ENCODE measurements at places on chromosomes 3 and 15.

DNA sequence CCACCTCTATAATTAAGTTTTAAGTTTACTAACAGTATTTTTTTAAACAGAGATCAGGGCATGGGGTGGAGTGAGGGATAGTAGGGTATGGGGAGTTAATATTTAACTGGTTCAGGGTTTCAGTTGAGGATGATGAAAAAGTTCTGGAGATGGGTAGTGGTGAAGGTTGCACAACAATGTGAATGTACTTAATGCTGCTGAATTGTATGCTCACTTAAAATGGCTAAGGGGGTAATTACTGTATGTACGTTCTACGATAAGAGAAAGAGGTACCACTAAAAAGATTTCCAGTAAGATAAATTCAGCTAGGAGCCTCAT is 101.4 kb downstream of the TNIK start:
- no peak for DNase-seq

GRCh38 chr3:141087076-141087777 is 36.1 kb downstream of the SPSB4 start:
- no peak for DNase-seq

GRCh38 chr15:53247041-53247708 is 457.0 kb upstream of the ONECUT1 start:
- no peak for DNase-seq

DNA sequence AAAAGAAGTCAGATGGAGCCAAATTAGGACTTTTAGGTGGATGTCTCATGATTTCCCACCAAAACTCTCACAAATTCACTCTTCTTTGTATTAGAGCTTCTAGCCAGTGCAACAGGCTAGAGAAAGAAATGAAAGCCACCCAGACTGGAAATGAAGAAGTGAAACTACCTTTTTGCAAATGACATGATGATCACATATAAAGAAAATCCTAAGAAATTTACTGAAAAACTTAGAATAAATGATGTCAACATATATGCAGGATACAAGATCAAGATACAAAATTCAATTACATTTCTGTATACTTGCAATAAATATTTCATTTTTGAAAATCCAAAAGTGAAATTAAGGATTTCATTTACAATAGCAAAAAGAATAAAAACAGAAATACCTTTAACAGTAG is 110.8 kb downstream of the LRIG1 start:
- no peak for DNase-seq

GRCh38 chr3:5188419-5189221 is 1.1 kb downstream of the EDEM1 start:
- peak; percentile 25 for DNase-seq

DNA sequence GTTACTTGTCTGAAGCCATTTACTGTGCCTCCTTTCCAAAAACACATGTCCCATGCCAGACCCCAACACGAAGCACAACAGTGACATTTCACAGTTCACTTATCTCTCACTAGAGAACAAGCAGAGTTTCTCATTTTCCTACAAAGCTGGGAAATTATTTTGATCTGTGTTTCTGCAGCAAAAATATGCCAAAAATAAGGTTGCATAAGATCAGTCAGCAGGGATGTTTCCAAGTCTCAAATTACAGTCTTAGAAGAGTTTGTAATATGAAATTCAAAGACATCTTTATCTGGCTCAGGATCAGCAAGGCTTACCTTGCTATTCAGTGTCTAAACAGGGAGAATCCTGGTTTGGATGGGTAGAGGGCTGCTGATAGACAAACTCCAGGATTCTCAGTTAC is 75.5 kb downstream of the GJD2 start:
- DNase-seq = no peak

DNA sequence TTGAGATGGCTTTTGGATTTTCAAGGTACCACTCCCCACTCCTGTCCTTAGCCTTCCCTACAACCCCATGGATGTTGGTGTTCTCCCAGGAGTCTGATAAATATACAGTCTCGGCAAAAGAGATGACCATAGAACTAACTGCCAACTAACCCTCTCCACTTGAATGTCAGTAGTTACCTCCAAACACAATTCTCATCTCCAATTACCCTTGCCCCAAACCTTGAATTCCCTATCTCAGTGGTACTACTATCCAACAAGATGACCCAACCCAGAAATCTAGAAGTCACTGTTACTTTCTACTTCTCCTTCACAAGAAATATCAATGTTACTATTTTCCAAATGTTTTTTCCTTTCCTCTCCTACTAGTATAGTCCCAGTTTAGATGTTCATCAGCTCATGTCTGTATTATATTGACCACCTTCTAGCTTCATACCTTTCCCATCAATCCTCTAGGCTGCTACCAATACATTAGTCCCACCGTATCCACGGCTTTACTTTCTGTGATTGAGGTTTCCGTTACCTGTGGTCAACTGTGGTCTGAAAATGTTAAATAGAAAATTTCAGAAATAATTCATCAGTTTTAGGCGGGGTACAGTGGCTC is 38.1 kb downstream of the PIGB start:
- no peak for DNase-seq

DNA sequence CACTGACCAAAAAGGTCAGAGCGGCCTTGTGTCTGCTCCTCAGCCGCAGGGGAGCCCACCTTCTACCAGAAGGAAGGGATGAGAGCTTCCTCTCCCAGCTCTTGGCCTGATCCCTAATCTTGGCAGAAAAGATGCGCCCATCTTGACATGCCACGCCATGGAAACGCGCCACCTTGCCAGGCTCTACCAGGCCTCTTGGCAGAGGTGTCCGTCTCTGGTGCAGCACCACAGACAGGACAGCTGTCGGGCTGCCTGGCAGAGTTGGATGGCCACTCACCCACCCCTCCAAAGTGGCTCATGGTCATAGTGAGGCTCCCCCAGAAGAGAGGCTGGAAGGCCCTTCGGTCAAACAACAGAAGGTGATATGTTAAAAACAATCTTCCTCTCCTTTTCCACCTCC is 105.2 kb downstream of the LIPC start:
- no peak for DNase-seq

- DNase-seq = no peak
Measured at GRCh38 chr3:12427551-12427950, 56.7 kb upstream of the TSEN2 start.

DNA sequence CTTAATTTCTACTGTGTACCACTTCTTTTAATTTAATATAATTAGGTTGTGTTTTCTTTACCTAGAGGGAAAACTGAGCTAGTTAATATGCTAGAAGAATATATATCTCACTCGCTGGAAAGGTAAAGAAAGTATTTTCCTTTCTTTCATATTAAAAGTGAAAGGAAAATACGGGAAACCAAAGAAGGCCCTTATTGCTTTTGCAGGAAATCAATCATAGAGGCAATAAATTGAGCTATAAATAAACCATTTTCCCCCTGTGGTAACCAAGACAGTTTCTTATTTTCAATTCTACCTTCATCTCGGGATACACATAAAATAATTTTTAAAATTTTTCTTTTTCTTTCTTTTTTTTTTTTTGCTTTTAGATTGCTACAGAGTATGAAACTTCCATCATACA is 101.6 kb downstream of the CBLB start:
- no peak for DNase-seq

- no peak for DNase-seq
Measured at GRCh38 chr3:133883641-133884040, 12.0 kb downstream of the RAB6B start.

GRCh38 chr3:66353530-66353929 is 132.7 kb downstream of the SLC25A26 start:
- peak; percentile 87 for DNase-seq

DNA sequence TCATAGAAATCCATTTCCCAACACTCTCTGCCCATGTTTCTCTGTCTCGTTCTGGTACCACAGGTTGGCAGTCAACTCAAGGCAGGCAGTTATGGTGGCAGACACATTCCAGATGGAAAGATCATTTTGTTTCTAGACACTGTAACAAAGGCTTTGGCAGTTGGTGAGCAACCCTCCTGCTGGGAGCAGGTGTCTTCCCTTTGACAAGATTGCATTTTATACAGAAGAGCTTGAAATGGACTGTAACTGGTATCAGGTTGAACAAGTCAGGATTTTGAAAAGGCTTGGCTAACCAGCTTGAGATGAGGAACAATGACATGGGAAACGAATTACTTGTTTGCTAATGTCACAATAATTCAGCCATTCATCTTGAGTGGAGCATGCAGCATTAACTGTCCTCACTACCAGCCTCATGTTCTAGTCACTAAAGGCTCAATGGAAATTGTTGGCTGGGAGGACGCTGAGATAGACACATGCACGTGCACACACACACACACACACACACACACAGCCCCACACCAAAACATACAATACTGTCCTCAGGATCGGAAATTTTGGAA is 170.0 kb downstream of the SEMA6D start:
- no peak for DNase-seq

- DNase-seq = no peak
Measured at GRCh38 chr3:175495331-175495730, 636.2 kb downstream of the NAALADL2 start.

- no peak for DNase-seq
Measured at GRCh38 chr3:192281207-192281880, 446.0 kb downstream of the FGF12 start.

DNA sequence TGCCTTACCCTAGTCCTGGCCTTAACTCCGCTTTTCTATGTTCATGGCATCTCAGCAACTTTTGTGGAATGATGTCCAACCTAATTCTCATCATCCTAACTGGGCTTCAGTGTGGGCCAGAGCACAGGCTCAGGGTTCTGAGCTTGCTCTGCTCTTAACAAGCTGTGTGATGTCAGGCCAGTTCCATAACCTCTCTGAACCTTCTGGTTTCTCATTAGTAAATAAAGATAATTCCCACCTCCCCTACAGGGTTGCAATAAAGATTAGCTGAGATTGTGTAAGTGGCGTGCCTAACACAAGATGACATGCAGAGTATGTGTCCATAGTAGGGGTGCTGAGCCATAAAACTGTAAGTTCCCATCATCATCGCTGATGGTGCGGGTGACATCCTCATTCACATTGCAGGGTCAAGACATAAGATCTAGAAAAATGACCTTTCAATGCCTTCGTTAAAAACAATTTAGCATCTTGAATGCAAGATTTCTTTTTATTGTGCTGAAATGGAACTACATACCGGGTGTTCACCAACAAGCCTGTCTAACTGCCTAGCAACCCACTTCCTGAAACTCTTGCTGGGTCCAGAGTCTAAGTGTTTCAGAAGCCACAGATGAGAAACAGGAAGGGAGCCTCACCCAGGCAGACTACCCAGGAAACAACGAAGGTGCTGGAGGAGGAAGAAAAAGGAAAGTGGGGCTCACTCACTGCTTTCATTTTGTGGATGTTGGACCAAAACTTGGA is 36.2 kb downstream of the CDCP1 start:
- DNase-seq = no peak

- no peak for DNase-seq
Measured at GRCh38 chr15:81126892-81127291, 7.2 kb upstream of the CFAP161 start.

DNA sequence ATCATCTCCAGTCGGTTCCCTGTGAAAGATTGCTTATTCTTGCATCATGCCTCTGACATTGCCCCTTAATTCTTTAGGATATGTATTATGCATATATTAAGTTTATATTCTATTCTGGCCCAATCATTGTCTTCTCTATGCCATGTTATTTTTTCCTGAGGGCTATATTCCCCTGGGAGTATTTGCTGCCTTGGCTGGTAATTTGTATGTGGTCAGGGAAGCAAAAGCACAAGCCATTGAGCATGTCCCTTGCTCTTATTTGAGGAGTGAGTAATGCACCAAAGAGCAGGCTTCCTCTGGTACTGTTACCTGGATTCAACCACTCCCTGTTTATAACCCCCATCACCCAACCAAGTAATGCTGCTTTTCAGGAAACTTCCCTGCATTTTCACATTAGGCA is 36.3 kb downstream of the STAC start:
- DNase-seq = peak; percentile 24

DNA sequence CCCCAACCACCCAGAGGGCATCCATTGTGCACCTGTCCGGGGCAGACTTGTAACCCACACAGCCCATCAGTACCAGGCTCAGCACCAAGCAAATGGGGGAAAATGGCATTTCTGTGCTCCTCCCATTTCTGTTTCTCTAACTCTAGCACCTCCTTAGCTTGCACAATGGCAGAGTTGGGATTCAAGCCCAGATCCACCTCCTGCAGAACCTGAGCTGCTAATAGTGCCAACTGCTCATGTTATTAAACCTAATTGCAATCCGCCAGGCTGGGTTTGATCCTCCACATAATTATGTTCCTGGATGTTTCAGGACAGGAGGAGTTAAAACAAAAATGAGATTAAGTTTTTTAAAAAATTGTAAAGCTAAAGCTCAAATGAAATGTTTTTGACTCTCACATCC is 235.0 kb downstream of the OCA2 start:
- DNase-seq = no peak

DNA sequence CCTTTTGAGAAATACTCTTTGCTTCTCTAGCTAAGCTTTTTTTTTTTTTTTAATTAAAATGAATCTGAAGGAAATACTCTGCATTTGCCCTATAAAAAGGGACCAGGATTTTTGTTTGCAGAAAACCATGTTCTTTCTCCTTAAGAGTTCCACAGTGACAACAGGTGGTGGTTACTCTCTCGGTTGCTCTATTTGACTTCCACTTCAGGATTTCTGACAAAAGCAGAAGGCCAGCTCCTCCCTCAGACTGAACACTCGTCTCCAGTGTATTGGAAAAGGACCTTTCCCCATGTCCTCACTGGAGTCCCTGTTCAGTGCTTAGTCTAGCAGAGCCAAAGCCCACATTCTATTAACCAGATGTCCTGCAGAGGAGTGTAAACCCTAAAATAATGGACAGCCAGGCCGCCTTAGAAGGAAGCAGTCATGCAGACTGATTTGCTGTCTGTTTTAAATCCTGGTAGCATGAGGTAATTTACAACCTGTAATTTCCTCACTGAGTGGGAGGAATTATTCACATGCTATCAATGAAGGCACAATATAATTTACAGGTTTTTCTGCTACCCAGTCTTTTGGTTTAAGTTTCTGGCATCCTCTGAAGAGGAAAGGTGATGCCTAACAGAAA is 599.3 kb downstream of the PYDC2 start:
- no peak for DNase-seq

DNA sequence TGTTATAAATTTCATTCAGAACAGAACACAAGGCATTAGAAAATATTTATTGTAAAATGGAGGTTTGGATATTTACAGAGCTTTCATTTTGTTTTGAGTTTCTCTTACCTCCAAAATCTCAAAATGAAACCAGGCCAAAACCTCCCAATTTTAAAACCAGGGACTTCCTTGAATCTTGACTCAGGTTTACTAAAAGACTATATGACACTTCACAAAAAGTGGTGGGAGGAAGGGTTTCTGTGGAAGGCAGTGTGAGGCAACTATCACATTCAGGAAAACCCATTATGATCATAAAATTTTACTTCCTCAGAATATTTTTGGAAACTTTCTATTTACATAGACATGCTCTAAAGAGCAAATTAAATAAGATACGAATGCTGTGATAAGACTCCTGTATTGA is 205.8 kb upstream of the EOMES start:
- no peak for DNase-seq

DNA sequence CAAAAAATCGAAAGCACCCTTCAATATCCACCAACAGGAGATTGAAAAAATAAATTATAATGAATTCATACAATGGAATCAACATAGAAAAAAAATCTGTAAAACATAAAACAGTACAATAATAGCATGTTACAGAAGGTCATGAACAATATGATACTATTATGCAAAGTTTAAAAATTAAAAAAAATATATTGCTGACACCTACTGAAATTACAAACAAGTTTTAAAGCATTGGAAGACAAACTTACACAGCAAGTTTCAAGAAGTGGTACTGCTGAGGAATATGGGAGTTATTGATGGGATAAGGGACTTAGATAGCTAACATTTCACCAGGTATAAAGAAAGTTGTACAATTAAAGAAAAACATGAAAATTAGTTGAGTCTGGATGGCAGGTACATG is 89.4 kb downstream of the EFL1 start:
- DNase-seq = no peak

All from fibroblast of skin of back (primary cell).